ENCODE measurements at places on chromosomes 5 and 9.

DNA sequence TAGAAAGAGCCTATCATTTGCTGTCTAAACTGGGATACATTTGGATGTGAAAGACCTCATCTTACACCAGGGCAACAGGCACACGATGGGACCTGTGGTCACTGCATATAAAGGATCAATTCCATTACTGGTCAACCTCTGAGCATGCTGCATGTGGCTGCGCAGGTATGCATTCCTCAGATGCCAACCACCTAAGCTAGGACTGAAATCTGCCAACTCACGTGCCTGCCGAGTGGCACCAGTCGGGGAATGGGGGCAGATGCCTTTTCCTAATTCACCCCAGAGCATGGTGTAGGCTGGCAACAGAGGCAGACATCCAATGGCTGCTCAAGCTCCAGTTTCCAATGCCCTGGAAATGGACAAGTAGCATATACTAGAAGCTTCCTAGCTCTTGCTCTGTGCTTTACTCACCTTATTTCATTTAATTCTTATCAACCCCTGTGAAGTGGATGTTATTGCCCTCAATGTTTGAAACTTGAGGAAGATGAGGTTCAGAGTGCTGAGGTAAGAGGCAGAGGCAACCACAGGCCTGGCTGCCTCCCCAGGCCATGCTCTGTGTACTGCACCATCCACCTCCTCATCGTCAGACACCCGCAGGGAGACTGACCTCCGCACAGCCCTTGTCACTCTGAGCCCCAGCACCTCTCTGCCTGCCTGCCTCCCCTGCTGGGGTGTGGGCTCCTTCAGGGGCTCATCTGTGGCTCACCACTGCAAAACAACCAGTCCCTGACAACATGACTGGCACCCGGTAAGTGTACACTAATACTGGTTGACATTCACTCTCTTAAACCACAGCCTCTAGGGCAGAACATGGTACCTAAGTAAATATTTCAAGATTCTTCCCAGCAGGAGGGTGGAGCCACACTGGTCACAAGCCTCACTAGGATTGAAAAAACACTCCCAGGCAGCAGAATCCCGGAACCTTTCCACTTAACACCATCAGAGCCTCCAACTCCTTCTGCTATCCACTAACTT, 228.5 kb downstream of the CRB2 start:
- DNase-seq: no peak

GRCh38 chr9:134600371-134600770, 41.2 kb upstream of the COL5A1 start:
- no peak for DNase-seq

GRCh38 chr9:76218886-76219445, 175.3 kb downstream of the RFK start:
- no peak for DNase-seq

DNA sequence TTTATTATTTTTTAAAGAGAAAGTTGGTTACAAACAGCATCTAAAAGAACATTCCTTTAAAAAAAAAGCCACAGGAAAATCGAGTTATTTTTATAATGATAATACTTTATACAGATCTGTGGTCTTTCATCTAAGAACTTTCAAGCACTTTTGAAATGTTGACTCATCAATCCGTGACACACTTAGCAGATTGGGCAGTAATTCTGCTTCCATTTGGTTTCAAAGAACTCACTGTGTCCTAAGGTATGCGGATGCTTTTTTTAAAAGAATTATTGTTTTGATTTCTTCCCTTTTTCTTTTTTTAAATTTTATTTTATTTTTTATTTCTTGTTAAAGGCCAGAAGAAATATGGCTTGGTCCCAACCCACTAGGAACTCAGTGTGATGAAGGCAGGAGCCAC, 147.8 kb downstream of the AOPEP start:
- no peak for DNase-seq

DNA sequence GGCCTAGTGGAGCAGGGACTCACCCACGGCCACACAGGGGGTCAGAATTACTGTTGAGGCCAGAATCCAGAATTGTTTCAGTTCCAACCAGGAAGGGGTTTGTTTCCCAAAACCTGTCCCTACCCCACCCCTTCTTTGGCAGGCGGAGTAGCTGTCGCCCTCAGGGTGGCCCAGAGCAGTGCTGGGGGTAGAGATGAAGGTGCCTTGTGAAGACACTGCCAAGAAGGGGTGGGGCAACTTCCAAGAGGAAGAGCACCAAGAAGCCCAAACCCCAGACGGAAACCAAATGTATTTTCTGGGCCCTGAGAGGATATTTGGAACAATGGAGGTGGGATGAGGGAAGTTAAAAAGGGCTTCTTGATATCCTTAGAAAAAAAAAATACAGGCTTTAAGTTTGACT, 11.4 kb upstream of the NDST1 start:
- DNase-seq: no peak

DNA sequence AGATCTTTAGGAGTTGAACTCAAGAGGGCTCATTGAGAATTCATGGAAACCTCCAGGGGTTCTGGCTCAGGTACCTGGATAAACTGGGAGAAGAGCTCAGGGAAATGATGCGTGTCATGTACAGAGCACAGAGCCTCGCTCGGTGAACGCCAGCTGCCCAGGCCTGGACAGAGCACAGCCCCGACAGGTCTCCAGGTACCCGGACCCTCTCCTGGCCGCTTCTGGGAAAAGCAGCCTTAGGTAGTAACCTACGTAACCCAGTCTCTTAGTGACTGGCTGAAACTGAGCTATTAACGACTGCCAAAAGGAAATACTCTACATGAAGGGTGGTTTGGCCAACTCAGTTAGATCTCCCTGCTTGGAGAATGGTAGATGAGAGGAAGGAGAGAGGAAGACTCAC, 157.4 kb downstream of the TTLL11 start:
- DNase-seq: no peak

- DNase-seq: no peak
These were observed 4.1 kb downstream of the MRPL36 start for GRCh38 chr5:1795506-1795905.

DNA sequence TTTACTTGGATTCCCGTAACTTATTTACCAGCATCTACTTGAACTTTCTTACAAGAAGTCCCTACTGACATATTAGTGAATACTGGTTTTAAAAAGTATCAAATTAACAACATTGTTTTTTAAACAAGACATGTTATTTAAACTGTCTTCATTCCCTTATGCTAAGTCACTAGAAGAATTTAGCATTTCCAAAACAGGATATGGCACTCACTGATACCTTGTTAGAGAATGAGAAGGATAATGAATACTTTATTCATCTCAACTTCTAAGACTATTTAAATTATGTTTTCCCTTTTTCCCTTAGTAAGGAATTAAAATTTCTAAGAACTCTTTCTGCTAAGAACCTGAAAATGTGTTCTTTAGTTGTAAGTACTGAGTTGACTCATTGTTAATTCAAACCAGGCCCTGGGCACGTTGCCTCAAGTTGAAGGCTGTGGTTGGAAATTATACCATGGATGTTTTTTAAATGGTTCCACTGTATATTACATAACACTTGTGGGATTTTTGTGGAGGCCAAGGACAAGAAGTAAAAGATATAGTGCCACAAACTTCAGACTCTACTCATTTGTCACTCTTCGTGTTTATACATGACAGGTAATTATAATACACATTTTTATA, 219.0 kb upstream of the EDIL3 start:
- DNase-seq: no peak

DNA sequence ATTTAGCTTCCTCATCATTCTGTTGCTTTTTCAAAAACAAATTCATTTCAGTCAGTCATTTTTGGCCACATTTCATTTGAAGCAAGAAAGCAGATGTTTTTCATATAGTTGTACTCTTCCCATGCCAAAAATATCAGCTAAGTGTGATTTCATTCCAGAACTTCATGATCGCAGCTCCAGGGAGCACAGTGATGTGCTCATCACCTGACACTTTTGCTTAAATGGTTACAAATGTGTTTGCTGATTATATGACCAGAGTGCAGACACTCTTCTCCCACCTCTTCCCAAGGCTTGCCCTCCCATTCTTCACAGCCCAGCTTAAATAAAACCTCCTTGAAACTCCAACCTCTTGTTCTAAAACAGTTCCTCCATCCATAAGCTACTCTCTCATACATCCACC, 32.6 kb downstream of the GABRB2 start:
- DNase-seq: no peak

GRCh38 chr9:100937382-100937781, 91.1 kb upstream of the PLPPR1 start:
- DNase-seq: no peak

DNA sequence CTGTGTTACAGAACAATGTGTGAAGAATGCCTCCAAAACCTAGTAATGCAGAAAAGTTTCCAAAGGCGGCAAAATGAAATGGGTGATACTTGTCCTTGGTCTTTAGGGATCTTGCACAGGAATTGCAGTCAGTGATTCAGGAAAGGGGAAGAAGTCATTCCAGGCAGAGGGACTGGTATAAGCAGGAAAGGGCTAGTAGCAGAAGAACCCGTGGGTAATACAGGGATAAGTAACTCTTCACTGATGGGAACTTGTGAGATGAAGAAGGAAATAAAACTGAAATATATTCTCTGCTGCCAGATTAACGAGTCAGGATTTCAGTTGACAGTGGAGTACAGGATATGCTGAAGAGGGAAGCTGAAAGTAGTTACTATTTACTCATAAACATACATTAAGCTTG, 1.2 kb downstream of the SRFBP1 start:
- no peak for DNase-seq

DNA sequence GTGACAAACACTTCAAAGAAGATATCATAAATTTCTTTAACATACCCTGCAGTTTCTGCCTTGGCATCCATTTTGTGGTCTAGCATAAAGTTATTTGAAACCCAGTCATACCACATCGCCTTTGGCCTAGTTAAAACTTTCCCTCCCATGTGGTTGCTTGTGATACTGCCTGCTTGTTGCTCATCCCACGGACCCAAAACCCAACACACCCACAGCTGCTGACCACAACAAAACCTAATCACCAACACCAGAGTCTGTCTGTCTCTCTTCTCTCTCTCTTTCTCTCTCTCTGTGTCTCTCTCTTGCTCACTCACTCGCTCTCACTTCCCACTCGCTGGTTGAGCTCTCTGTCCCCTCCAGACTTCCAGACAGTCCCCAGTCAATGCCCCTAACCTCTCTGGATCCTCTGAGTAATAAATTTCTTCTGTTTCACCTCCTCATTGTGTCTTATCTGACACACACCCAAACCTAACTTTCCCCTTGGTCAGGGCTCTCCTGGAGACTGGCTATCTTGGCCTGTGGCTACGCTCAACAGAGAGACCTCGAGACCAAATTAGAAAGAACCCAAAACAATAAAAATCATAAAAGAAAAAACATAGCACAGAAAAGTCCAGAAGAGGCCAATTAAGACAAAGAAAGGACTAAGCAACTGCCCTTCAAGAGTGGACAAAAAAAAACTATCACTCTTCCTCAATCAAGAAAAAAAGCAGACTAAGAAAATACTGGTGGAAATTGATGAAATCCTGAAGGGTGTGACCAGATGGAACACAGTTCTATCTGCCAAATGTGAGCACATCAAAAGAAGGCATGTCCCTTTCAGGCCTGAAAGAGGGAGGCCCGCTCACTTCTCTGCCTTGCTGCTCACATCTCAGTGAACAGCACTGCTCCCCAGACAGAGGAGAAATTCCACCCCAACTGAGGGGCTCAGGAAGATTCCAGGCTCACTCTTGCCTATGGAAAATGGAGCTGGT, 41.5 kb downstream of the TTLL11 start:
- DNase-seq: no peak

DNA sequence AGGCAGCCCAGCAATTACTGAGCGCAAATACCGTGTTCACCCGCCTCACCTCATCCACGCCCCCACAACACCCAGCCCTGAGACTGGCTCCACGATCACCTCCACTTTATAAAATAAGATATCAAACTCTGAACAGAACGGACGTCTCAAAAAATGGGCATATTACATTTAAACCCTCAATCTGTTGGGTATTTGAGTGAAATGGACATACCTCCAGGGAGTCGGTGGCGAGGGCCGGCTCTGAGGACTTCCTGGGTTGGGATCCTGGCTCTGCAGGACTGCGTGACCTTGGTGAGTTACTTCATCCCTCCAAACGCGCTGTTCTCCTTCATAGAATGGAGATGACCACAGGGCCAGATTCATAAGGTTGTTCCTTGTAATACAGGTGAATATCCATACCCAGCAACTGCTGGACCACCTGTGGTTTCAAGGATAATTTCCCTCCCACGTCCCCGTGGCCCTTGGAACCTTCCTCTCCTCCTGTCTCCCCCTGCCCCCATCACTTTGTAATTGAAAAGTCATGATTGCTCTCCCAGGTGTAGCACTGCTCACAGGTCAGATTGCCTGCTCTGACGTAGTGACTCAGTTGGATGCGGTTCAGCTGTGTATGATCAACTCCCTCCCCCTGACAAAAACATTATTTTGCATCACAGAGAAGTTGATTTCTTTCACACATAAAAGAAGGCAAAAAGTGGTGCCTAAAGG, 135.6 kb downstream of the KCNIP1 start:
- no peak for DNase-seq

DNA sequence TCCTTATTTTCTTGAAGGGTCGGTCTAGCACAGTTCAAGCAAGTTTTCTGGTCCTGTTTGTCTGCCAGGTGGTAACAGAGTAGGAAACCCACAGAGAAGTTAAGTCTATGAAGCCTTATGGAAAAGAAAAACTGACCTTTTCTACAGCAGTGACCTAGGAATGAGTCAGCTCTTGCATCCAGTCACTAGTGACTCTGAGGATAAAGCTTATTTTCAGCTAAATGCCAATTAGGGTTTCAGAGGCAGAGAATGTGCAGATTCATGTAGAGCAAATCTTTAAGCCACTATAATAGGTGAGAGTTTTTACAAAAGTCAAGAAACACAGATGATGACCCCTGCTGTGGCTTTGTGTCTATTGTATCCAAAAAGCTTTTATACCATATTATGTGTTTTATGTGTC, 100.7 kb downstream of the CWC27 start:
- no peak for DNase-seq

- DNase-seq: no peak
These were observed 117.5 kb upstream of the ZNF462 start for GRCh38 chr9:106745457-106745856.

GRCh38 chr5:99369797-99370593, 441.2 kb upstream of the CHD1 start:
- DNase-seq: no peak

DNA sequence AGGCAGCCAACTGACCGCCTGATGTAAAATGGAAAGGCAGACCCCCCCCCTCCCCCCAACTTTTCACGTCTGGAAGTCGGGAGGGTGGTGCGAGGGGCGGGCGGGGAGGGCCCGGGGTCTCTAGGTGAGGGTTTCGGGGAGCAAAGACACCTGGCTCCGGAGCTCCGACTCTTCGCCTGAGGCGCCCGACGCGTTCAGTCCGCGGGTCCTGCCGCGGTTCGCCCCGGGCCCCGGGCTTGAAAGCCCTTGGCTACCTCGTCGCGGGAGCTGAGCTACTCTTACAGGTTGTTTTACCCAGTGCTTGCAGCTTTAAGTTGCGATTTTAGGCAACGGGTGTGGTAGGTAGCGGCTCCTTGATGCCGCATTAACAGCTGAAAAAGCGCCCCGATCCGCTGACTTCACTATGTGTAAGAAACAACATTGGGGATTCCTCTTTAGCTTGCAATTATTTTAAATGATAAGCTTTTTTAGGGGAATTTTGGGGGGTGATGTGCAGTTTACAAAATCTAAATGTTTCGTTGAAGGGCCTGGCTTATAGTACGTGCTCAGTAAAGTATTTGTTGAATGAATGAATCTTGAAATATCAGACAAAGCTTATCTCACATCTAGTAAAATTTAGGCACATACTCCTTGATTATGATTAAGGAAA, 722 bp downstream of the CDC42SE2 start:
- DNase-seq: peak; percentile 30

GRCh38 chr5:176162198-176162597, 76.0 kb upstream of the SIMC1 start:
- no peak for DNase-seq

All from germinal center (tissue), 1 donor.